Cerebellum (tissue), 4 donors: ENCODE measurements at places on chromosomes 5 and 9.

DNA sequence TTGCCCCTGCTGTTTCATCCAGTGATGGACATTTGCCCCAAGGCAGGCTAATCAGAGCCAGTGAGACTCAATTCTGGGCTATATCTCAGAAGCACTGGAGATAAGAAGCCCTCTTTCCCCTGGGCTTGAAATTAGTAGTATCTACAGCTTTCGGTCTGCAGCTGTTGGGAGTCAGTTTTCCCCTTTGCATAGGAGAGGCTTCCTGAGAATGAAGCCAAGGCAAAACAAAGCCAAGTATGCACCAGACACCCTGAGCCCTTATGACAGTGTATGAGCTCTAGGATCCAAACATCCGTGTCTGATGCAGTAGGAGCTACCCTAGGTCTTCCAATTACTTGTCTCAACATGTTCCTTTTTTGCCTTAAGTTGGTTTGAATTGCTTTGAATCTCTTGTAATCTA is 79.2 kb upstream of the PANK3 start:
- DNase-seq: no peak

- DNase-seq: no peak
Measured at GRCh38 chr5:67028371-67028770, 168.2 kb downstream of the CD180 start.

DNA sequence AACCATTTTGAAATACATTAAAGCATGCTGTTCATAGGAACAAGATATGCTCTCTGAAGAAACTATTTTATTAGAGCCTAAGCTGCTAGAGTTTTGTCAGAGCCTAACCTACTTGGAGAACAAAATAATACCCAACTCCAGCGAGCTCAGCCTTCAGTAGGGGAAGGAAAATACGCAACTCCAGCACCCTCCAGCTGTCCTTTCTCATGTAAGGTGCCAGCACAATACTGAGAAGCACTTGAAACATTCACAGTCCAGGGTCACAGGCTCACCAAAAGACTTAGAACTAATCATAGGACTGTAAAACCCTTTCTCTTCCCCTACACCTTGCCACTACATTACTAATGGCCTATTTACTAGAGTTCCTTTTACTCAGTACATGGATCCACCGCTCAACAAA is 18.9 kb downstream of the DPYSL3 start:
- no peak for DNase-seq

GRCh38 chr5:91228188-91228587 is 154.9 kb downstream of the ARRDC3 start:
- DNase-seq: no peak
